Activated T-cell treated with anti-CD3 and anti-CD28 coated beads, Interleukin-2, amount 50 U/mL, for 1 hour (primary cell): ENCODE measurements at places on chromosomes 1 and 21.

DNA sequence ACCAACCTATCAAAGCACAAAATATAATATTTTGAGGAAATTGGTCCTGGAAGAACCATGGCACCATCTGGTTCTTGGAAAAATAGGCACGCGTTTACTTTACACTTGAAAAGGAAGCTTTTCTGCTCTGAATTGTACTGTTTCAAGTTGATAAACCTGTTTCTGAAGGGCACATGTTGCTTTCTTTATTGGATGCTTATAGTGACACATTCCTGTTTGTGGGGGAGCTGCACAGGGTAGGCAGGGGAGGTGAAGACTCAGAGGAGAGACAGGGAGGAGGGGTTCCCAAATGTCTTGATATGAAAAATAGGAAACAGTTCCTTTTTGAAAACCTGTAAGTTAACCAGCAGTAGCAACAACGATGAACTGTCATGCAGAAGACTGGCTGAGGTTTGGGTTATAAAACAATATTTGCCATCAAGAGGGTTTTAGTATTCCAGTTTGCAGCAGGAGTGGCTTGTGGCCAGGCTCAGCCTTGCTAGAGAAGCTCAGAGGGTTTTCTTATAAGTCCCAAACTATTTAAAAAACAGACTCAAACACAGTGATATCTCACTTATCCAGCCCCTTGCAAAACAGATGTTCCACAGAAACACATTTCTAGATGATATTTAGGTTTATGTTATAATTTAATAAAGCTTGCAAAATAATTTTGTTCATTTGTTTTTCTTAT is 127.0 kb upstream of the MROH9 start:
- DNase-seq, result no peak

GRCh38 chr21:36860736-36861594 is 105.5 kb downstream of the HLCS start:
- DNase-seq, result no peak

- no peak for DNase-seq
Observed at GRCh38 chr1:61612602-61613001, 112.3 kb downstream of the TM2D1 start.

- DNase-seq, result no peak
Observed at GRCh38 chr1:206792939-206793607, 20.8 kb upstream of the IL10 start.

- no peak for DNase-seq
Observed at GRCh38 chr1:207941665-207942064, 30.7 kb upstream of the CD34 start.

- DNase-seq, result peak; percentile 57
Observed at GRCh38 chr1:12177156-12177998, 10.6 kb downstream of the TNFRSF1B start.

DNA sequence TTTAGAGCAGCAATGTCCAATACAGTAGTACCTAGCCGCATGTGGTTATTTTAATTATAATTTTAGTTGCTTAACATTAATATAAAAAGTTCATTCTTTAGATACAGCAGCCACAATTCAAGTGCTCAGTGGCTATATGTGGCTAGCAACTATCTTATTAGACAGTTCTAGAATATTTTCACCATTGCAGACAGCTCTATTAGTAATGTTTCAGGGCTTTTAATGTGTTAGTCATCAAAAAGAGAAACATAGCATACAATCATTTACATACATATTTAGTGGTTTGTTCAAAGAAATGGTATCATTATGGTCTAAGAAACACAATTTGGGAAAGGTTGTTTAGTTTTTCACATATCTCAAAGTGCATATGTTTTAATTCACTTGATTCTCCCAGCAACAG is 66.6 kb upstream of the DYNLT5 start:
- DNase-seq, result no peak

DNA sequence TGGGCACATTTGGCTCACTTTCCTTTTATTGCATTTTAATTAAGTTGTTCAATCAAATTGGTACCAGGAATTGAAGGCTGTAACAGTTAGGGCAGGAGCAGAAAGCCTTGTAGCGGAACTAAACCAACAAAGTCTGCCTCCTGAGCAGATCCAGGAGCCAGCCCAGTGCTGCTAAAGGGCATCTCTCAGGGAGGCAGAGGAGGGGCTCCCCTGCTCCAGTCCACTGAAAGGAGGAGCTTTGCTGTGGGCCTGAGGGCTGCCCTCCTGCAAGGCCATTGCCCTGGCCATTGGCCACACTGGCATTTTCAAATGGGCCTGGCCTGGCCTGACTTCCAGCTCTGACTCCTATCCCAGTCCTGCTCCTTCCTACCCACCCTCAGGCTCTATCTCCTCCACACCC is 3.7 kb upstream of the TRABD2B start:
- DNase-seq, result no peak

DNA sequence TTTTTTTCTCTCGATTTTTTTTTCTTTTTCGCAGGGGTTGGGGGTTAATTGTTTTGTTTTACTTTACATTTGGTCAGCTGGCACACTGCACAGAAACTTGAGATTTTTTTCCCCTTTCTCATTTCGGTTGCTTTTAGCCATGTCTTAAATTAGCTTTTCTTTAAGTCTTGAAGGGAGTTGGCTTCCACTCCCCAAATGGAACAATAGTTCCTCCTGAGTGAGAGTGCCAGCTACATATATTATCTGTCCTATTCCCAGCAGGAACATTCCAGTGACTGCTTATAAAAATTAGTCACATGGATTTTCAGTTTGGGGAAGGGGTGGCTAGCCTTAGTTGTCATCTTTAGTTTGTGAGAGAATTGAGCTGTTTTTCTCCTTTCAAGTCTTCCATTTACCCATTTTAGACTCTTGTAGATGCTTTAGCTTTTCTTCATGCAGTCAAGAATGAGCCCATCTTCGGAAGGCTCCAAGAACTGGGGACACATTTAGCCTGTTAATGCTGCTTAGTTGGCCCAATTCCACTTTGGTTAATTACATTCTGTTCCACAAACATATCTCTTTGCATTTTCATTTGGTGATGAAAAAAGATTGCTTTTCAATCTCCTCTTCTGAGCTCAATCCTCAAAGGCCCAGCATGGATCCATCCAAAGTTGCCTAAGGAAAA is 510.1 kb upstream of the CXADR start:
- no peak for DNase-seq

DNA sequence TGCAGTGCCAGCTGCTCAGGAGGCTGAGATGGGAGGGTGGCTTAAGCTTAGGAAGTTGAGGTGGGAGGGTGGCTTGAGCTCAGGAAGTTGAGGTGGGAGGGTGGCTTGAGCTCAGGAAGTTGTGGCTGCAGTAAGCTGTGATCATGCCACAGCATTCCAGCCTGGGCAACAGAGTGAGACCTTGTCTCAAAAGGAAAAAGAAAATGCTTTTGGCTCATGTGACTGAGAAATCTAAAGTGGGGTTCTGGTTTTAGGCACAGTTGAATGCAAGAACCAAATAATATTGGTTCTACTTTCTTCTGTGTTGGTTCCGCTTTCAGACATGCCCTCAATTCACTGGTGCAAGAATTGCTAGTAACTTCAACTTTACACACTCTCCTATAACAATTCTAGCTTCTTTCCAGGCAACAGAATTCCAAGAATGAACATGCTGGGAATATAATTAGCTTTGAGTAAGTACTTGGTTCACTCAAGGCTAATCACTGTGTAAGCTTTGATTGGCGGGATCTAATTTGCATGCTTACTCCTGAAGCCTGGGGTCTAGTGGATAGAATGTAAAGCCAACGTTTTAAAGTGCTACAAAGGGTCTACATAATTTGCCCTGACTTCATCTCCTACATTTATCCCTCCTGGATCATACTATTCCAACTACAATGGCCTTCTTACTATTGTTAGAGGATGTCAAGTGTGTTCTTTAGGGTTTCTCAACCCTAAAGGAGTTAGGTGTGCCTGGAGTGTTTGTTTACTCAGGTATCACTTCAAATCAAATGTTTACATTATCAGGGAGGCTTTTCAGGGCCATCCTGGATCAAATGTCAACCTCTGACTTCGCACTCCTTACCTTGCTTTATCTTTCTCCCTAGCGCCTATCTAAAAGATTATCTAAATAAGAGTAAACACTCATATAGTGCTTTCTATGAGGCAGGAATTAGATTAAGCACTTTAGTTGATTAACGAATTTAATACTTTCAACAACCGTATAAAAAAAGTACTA is 115.1 kb downstream of the SLC16A1 start:
- no peak for DNase-seq

- DNase-seq, result no peak
Observed at GRCh38 chr1:24421502-24421901, 5.9 kb downstream of the NIPAL3 start.
